Central memory CD4-positive, alpha-beta T cell (primary cell): ENCODE measurements at places on chromosomes 4 and X.

- DNase-seq: no peak
Observed at GRCh38 chr4:168699224-168699878, 202.5 kb downstream of the PALLD start.

DNA sequence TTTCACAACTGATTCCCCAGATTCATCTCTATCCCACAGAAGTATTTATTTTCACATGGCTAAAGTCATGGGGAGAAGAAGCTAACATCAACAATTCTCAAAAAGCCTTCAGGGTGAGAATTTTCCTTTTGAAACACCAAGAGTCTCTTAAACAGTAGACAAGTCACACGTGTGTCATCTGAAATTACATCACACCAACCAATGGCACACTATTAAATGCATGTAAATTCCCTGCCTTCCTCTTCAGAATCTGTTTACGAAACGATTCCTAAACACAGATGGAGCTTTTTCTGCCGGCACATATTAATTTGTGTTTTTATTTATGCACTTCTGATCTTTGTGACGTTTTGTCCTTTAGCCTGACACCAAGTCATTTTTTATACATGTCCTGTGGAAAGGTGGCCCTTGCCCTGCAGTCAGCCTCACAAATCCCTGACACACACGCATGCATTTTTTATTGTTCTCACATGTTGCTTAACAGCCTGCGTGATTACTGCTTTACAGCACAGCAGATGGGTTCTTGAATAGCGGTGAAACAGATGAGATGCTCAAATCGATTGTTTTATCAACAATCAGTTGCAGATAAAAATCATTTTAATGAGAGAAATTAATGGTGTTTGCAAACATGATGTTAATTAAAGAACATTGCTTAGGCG lies 735.9 kb upstream of the TENM3 start:
- DNase-seq: no peak

DNA sequence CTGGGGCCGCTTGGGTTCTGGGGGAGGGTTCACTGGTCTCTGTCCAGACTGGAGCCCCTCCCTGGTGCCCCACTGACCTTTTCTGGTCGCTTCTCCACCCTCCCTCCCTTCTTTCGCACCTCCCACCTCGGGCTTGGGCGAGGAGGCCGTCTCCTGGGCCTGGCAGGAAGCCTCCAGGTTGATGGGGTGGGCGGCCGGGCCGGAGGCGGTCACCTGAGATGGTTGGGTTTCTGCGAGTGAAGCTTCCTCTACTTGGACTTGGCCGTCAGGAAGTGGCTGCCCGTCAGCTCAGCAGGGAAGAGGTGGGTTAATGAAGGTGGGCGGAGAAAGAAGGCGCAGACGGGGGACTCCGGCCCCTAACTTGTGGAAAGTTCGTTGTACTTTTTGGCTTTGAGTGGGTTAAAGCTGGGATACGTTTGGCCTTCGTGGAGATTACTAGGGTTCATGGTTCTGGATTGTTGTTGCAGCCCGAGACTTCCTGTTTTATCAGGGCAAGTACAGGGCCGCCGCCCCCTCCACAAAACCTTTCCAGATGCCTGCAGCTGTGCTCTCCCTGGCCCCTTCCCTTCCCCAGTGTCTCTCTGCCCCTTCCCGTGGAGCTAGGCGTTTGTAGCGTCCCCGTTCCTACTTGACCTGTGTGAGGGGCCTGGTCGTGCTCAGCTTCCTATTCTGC lies 1.2 kb downstream of the AKAP17A start:
- no peak for DNase-seq

DNA sequence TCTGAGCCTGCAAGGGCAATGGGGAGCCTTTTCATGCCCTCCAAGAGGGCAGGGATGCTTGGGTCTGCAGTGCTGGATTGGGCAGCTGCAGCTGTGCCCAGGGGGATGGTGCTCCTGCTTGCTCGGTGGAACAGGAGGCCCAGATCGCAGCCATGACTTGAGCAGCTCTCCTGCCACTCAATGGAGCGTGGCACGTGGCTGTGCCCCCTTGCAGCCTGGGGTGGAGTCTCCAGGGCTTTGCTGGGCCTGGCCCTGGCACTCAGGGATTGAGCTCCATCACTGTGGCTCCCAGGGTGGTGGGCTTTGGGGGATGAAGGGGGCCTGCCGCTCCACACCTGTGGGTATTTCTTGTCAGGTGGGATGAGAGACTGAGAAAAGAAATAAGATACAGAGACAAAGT lies 53.4 kb upstream of the IBSP start:
- DNase-seq: no peak

DNA sequence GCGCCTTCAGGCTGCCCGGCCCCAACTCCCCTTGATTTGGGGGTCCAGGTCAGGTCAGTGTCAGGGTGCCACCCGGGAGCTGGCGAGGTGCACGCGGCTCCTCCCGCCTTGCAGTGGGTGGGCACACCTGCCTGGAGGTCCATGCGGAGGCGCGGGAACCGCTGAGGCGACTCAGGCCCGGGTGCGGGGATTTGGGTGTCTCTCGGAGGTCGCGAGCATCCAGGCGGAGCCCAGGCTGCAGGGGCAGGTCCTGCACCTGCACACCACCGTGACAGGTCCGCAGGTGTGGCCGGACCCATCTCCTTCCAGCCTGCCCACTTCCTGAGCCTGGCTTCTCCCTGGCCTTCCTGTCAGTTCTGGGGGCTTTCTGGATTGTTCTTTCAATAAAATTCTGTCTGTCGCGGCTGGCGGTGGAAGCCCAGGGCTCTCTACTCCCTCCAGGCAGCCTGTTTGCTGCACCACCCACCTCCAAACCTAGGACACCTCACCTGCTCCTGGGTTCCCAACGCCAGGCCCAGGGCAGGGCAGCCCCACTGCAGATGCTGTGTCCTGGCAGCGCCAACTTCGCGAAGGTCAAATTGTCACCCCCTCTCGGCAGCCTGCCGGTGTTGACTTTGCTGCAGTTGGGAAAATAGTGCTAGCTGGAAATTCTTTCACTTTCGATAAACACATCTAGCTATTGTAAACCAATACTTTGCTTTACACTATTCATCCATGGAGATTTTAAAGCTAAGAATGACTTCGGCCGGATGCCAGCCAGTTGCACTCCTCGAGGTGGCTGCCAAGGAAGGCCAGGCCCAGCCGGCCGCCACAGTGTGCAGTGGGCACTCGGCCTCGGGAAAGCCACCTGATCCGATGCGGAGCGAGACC lies 35.9 kb downstream of the FGFRL1 start:
- no peak for DNase-seq

DNA sequence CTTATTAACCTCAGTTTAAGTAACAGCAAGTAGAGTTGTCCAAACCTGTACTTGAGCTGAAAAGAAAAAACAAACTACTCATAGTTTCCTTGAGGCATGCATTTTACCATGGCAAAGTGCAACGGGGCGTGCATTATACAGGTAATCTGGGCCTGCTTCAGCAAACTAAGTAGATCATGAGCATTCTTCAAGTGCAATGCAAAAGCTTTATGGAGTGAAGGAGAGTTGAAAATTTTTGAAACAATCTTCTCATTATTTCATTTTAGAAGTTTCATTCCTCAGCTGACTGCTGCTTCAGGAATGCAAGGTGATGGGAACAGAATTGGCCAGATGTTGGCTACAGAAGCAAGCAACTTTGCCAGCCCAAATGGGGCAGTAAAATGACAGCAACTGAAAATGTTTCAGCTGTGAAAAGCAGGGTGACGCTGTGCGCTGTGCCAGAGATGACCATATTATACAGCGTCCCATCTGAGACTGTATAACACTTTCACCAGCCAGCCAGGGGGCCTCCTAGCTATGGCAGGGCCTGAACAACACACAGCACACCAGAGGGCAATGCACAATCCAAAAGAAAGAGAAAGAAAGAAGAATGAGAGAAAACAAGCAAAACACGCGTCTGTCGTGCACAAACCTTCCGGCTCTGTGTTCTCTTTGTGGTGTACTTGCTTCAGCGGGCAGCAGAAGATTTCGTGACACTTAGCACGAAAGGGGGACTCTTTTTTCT lies 145.5 kb upstream of the FGF13 start:
- no peak for DNase-seq

DNA sequence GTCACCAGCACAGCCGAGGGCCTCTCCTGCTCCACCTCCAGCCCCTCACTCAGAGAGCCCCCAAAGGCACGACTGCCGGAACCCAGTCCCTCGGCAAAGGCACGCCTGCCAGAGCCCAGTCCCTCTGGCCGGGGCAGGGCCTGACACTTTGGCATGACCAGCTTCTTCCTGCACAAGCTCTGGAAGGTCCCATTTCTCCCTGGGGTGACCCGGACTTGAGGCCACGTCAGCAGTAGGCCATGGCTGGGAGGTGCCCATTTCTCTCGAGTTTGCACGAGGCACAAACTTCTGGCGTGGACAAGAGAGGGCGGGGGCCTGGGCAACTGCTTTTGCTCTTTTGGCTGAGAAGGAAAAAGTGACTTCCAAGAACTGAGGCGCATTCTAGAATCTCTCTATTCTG lies 62.2 kb upstream of the GPR78 start:
- DNase-seq: no peak

DNA sequence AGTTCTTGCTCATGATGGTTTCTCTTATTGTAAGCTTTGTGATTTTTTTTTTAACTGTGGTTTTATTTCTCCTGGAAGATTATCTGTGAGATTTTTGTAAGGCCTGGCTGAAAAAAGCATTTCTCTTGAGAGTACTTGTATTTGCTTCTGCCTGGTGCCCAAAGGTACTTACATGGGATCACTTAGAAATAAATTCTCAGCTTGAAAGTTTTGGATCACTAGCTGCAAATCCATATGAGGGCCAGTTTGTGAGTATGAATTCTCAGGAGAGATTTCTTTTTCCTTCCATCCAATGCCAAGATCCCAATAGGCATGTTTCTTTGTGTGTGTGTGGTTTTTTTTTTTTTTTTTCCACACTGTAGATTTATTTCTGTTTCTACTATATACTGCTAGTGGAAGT lies 1884.7 kb upstream of the PCDH7 start:
- no peak for DNase-seq

GRCh38 chrX:141278306-141278705 lies 36.0 kb upstream of the SPANXC start:
- no peak for DNase-seq

DNA sequence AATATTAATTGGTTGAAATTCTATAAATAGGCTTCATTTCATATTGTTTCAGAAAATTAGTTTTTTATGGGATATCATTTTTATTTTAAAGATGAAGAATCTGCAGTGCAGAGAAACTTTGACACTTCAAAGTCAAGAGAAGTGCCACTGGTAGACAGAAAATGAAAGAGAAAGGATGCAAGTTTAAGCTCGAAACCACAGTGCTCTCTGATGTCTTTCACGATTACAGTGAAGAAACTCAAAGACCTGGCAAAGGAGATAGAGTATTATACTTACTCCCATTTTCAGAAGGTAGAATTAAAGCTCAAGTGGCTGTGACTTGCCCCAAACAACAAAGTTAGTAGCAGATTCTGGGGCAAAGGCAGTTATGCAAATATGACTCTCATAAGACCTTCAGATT lies 745.4 kb downstream of the TECRL start:
- no peak for DNase-seq

DNA sequence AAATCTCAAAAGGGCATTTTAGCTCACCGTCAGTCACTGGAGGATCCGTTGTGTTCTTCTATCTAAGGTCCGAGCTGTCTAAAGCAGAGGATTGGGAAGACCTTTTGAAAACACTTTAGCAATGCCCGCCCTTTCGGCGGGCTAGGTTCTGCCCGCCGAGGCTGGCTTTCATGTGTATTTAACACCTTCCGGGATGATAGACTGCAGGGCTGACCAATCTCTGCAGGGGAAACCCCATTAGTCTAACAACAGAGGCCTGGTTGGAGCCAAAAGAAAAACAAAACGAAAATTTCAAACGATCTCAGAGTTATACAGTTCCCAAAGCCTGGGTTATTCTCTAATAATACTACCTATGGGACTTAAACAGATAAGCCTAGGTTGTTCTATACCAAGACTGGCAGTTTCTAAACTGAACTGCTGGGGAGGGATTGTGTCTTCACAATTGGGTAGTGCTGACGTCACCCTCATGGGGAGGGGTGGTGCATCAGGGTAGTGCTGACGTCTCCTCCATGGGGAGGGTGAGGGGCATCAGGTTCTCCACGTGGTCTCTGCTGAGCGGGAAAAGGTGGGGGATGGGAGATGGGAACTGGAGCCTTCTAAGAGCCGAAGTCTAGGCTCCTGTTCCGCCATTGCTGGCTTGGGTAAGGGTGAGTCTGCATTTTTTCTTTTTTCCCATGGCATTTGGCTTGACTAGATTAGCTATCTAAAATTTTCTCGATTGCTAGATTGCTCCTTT lies 14.8 kb upstream of the CUL4B start:
- no peak for DNase-seq

- DNase-seq: no peak
Observed at GRCh38 chr4:23005691-23006090, 313.0 kb downstream of the GBA3 start.

DNA sequence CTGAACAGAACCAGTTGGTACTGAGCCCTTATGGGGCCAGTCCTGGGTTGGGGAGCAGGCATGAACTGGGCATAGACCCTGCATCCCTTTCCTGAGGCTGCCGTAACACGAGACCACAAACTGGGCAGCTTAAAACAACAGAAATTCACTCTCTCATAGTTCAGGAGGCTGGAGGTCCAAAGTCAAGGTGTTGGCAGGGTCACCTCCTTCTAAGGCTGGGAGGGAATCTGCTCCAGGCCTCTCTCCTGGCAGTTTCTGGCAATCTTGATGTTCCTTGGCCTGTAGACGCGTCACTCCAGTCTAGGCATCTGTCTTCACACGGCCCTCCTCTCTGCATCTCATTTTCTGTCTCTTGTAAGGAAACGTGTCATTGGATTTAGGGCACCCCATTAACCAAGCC lies 19.8 kb upstream of the SORCS2 start:
- DNase-seq: no peak

GRCh38 chr4:179872755-179873154 lies 2370.4 kb upstream of the TENM3 start:
- DNase-seq: no peak

DNA sequence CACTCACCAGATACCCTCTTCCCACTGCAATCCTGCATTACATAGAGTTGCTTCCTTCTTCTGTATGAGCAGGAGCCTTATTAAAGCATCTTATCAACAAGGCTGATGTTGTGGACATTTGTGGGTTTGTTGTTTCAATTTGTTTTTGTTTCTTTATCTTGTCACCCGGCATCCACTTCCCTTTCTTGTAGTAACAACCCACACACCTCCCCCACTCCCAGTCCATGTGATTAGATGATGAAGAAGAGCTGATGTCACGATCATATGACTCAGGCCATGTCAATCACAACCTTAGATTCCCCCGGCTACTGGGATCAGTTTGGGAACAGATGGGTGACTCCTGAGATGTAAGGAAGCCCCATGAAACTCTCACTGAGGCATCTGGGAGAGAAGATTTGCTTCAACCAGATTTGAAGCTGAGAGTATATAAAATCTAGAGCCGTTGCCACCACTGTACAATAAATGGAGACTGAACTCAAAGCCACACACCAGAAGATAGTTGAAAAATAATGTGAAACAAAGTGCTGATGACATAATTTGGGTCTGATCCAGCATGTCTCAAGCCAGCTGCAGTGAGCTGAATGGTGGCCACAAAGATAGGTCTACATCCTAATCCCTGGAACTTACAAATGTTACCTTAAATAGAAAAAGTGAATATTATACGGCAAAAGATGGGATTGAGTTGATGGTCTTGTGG lies 34.1 kb upstream of the SRD5A3 start:
- no peak for DNase-seq

GRCh38 chr4:149972407-149972806 lies 105.8 kb upstream of the DCLK2 start:
- DNase-seq: no peak

GRCh38 chr4:161704653-161705052 lies 459.1 kb downstream of the FSTL5 start:
- DNase-seq: no peak
